ENCODE measurements at places on chromosomes 16 and 17.

GRCh38 chr16:85394456-85395206 lies 218.5 kb upstream of the GSE1 start:
- no peak for DNase-seq

DNA sequence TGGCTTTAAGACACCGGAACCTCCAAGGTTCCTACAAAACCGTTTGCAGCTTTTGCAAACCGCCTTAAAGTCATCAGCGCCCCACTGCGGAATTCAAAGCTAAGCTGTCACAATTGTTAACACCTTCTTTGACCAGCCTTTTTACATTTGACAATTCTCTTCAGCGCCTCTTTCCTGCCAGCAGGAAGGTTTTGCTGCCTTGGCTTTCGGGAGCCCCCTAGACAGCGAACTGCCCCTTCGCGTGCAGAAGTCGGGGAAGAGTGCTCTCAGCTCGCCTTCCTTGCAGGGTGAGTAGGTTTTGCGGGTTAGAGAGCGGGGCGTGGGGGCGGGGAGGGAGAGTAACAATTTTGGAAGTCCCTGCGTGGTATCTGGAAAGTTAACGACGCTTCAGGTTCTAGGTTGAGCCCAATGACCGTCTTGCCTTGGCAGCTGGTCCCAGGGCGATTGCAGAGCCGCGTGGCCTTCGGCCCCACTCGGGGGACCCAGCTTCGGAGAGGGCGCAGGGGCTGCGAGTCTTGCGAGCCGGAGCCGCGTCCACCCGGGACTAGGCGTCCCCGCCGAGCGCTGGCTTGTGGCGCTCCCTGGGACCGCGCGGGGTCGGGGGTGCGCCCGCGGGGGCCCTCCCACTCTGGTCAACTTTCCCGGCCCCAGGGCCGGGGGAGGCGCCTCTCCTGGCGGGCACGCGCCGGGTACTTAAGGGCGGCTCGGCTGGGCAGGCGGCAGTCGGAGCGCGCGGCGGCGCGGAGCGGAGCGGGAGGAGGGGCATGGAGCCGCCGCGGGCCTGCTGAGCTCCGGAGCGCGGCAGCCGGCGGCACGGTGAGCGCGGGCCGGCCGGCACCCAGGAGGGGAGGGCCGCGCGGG lies at the start of gene HAS3:
TSS of gene HAS3 (plus strand) at position 153 of the 861 bp plus-strand sequence. CDS start 3,743 bp downstream, outside the sequence.
- DNase-seq, result no peak

- no peak for DNase-seq
Measured at GRCh38 chr17:75064867-75065561, 18.0 kb downstream of the KCTD2 start.

DNA sequence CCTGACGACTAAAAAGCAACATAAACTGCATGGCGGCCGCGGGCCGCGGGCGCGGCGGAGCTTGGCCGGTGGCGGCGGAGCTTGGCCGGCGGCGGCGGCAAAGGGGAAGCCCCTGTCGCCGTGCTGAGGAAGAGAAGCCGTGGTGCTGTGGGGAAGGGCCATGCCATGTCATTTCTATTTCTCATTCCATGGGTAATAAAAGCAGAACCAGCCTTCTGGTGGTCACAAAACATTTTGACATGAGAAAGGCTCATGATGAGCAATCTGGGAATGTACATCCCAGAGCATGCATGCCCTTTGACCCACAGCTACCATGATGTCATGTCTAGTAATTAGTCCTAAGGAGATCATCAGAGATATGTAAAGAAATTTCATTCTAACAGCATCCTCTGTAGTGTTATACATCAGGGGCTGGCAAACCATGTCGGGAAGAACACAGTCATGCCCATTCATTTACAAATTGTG lies 23.9 kb upstream of the HEATR6 start:
- no peak for DNase-seq

DNA sequence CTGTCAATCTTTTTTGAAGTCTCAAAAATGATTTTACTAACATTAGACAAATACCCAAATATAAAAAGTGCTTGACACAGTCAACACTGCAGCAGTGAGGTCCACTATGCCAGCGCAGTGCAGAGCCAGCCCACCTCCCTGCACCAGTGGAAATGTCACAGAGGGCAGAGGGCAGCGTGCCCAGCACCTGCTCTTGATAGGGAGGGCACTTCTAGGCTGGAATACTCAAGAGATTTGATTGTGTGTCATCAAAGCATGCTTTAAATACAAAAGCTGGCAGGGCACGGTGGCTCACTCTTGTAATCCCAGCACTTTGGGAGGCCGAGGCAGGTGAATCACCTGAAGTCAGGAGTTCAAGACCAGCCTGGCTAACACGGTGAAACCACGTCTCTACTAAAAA lies 136.0 kb downstream of the ANKRD11 start:
- DNase-seq, result no peak

GRCh38 chr17:44901411-44901921 lies 2.2 kb upstream of the EFTUD2 start:
- DNase-seq, result no peak

DNA sequence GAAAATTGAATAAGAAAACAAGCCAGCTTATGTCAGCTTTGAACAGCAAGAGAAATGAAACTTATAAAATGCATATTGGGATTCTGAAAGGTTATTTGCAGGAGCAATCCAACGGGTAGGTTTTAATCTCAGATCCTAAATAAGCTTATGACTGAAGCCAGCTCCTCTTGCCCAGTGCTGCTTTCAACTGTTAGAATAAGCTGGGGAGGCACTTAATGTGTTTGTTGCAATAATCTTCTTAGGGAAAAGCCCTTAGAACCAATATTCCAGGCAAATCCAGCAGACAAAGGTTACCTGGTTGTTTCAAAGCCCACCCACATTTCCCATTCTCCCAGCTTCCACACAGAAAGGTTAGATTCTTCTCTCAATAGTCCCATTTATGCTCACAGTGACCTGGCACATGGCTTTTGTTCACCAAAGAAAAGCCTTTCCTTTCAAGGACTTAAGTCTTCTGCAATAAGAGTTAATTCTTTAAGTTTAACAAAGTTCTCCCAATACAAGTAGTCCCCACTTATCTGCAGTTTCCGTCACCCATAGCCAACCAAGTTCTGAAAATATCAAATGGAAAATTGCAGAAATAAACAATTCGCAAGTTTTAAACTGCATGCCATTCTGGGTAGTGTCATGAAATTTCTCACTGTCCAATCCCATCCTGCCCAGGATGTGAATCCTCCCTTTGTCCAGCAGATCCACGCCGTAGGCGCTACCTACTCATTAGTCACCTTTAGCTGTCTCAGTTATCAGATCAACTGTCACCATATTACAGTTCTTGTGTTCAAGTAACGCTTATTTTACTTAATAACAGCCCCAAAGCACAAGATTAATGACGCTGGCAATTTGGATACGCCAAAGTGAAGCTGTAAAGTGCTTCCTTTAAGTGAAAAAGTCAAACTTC lies 5.9 kb downstream of the TEX2 start:
- no peak for DNase-seq

- DNase-seq, result no peak
Measured at GRCh38 chr17:35819455-35819854, 10.2 kb downstream of the TAF15 start.

GRCh38 chr17:17808706-17809432 lies 27.9 kb downstream of the SREBF1 start:
- DNase-seq, result no peak

GRCh38 chr16:14117051-14117450 lies 45.9 kb downstream of the MRTFB start:
- no peak for DNase-seq
